Motor neuron (in vitro differentiated cells): ENCODE measurements at places on chromosomes 1 and 21. TPM values are rescaled to one million over a fixed set of nuclear protein-coding genes. Genes with fewer than 3 reads are reported as not detected.

GRCh38 chr1:203229471-203230135 is at the start of gene CHIT1:
CHIT1 (minus strand) TSS chr1:203229673; CDS start chr1:203229636, 37 bp downstream.
- no peak for ATAC-seq

ZDHHC18 gene
- total RNA-seq: 13.8 and 14.2 TPM in 2 replicates

ZBTB8A gene
- total RNA-seq: 14.0 and 16.4 TPM in 2 replicates

DNA sequence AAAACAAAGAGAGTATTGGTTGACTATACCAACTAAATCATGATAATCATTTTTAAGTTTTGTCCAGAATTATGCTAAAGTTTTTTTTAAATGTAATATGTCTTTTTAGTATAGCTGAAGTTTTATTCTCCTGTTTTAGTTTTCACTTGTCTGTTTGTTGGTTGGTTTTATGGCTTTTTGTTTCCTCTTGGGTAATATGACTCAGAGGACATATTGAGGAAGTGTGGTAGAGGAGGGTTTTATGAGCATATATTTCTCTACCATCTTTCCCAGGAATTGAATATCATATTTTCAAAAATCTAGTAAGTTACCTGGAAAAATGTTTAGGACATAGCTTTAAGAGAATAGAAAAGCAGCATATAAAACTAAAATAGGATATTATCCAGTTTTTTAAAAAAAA is 68.6 kb upstream of the MCOLN3 start:
- no peak for ATAC-seq

DNA sequence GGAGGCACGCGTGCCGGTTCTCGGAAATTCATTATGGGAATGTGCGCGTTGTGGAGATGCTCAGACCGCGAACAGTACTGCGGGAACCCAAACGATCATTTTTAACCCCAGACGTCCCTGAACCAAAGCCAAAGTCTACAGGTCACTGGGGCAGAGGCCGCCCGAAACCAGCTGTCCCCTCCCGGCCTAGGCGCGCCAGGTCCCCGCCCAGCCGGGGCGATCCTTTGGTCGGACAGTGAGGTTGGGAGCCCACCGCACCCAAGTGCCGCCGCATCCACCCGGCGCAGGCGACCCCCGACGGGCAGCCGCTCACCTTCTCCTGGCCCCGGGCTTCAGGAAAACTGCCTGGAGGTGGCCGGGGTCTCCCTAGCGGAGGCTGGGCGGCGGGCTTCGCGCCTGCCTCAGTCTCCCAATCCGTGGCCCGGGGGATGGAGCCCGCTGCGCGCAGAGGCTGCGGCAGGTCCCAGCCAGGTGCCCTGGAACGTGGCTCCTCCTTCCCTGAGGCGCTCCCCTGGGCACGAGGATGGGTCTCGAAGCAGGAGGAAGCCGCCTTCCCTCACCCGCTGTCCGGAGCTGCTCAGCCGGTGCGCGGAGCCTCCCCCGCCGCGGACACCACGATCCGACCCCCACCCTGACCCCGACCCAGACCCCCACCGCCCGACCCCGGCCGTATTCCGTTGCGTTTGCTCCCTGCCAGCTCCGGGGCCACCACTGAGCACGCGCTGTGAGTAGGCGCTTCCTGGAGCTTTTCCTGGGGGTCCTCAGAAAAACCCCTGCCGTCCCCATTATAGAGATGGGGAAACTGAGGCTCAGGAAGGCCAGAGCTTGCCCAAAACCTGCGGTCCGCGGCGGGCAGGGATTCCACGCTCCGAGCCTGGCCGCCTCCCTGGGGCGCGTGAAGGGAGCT is 8.1 kb upstream of the SLX9 start:
- peak; percentile 12 for ATAC-seq

TMPRSS3 gene
- 0.16 TPM in 1 of 2 replicates, not detected in the other for total RNA-seq

HEATR1 gene
- total RNA-seq: 50.3 and 52.6 TPM in 2 replicates

- ATAC-seq: no peak
Measured at GRCh38 chr1:26122988-26123973, 11.7 kb downstream of the PDIK1L start.

- ATAC-seq: no peak
Measured at GRCh38 chr21:33367309-33367973, 35.8 kb upstream of the IFNGR2 start.

DNA sequence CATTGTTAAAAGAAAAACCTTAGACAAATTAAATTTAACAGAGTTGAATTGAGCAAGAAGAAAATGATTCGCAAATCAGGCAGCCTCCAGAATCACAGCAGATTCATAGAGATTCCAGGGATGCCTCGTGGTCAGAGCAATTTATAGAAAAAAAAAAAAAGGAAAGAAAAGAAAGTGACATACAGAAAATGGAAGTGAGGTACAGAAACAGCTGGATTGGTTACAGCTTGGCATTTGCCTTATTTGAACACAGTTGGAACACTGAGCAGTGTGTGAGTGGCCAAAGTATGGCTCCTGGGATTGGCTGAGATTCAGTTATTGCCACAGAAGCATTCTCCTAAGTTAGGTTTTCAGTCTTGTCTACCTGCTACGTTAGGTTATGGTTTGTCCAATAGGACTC is 9.1 kb upstream of the C21orf91 start:
- ATAC-seq: no peak

DNA sequence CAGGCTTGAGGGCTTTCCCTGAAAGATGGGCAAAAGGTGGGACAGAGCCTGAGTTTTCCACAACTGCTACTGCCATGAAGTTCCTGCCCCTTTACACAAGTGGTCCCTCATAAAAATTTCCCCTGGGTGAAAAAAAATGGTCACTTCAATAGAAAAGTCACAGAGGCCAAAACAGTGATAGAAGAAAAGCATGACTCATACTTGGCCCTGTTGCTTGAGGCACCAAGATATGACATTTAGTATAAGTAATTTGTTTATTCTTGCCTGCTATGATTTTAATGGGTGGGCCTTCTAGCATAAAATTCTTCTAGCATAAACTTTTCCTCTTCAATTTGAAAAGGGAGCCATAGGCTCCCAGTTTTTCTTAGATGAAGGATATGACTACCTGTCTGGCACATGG is 280.2 kb downstream of the DPYD start:
- no peak for ATAC-seq

GRCh38 chr1:233006108-233006507 is 55.7 kb downstream of the NTPCR start:
- ATAC-seq: no peak

DNA sequence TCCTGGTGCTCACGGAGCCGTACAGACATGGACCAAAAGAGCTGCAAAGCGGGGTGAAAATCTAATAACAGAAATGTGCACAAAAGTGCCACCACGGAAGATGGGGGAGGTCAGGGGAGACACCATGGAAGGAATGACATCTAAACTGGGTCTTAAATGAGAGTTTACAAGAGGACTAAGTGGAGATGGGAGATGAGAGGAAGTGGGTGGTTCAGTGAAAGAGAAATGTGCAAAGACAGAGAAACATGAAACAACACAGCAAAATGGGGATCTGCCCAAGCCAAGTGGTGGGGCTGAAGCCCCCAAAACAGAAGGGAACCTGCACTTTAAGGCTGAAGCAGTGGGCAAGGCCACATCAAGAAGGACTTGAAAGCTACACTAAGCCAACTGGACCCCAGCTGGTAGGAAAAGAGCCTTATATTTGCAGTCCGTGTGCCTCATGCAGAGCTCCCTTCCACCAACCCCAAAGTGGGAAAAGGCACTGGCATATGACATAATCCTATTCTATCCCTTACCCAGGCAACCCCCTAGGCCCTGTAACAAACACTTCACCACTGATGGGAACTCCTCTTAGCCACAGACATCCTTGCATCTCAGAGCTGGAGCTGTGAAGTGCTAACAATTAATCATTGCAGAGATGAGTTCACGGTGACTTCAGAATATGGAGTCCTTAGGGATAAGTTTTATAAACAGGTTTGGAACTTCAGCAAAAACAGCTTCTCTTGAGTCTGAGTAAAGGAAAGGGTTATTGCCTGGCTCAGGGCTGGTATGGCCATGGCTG is 198.6 kb upstream of the EDN2 start:
- no peak for ATAC-seq

GRCh38 chr1:81582467-81582986 is 218.2 kb upstream of the ADGRL2 start:
- ATAC-seq: no peak

DNA sequence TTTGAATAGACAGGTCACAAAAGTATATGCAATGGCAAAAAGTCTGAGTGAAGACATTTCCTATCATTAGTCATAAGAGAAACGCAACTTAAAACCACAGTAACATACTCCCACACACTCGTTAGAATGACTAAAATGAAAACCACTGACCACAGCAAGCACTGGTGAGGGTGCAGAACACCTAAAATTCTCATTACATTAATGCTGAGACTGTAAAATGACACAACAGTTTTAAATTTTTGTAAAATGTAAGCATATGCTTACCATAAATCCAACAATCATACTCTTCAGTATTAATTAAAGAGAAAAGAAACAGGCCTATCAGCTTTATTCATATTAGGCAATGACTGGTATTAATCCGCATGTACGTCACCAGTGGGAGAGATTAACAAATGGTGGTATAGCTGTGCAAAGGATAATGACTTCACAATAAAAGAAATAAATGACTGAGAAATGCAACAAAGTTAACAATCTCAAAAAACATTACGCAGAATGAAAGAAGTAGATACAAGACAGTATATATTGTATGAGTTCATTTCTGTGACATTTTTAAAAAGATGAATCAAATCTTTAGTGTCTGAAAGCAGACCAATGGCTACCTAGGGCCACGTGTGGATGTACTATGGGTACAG is 253.5 kb downstream of the AKT3 start:
- ATAC-seq: no peak

- ATAC-seq: no peak
Measured at GRCh38 chr1:91507328-91507727, 6.7 kb downstream of the CDC7 start.

- no peak for ATAC-seq
Measured at GRCh38 chr1:198261886-198262285, 105.1 kb downstream of the NEK7 start.

DNA sequence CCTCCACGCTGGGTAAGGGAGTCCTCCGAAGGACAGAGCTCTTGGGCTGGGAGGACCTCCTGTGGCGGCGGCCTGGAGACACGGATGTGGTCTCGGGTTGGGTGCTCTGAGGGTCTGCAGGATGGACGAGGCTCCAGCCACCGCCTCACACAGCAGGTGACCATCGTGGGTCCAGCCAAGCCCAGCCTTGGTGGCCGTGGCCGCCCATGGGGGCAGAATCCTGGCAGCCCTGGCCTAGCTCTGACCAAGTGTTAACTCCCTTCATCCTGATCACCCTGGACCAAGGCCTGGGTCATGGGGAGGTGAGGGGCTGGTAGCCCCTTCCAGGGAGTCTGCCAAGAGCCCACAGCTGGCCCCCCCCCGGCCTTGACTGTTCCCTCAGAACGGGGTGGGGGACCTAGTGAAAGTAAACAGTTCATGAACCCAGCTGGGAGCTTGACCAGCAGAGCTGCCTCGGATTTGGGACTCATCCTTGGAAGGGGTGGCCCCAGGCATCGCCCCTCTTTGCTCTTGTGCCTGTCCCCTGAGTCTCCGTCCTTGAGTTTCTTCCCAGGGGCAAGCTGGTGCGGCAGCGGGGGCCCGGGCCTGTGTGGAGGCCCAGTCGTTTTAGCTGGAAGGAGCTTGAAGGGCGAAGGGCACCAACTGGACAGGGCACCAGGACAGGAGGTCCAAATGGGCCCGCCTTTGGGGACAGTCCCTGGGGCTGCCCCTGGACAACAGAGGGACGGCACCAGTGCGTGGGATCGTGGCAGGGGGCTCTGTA is 17.8 kb downstream of the ARHGEF16 start:
- ATAC-seq: no peak

DNA sequence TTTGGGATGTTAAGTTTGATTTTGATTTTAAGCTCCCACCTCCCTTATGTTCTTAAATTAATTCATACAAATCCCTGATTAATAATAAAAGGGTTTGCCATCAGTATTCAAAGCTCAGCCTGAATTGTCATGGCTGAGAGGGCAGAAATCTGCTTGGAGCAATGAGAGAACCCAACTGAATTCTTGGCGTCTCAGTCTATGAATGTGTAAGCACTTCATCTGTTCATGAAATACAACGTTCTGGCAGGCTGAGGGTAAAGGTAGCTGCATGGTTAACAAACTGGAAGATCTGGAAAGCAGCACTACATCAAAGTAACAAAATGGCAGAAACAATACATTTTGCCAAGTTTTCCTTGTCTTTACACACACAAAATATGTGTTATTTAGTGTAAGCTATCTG is 95.3 kb downstream of the ACBD6 start:
- ATAC-seq: no peak

- no peak for ATAC-seq
Measured at GRCh38 chr21:44283948-44284347, 1.7 kb upstream of the AIRE start.

- ATAC-seq: peak; percentile 98
Measured at GRCh38 chr21:31293986-31294385, 50.1 kb downstream of the TIAM1 start.

DNA sequence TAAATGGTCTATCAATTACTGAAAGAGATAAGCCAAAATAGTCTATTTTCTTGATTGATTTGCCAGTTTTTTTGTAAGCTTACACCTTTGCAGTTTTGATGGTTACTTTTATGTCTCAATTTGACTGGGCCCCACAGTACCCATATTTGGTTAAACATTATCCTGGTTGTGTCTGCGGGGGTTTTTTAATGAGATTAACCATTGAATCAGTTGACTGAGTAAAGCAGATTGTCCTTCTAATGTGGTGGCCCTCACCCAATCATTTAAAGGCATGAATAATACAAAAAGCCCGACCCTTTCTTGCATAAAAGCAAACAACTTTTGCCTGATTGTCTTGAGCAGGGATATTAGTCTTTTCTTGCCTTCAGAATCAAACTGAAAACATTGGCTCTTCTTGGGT is 650.0 kb upstream of the RGS18 start:
- no peak for ATAC-seq

DNA sequence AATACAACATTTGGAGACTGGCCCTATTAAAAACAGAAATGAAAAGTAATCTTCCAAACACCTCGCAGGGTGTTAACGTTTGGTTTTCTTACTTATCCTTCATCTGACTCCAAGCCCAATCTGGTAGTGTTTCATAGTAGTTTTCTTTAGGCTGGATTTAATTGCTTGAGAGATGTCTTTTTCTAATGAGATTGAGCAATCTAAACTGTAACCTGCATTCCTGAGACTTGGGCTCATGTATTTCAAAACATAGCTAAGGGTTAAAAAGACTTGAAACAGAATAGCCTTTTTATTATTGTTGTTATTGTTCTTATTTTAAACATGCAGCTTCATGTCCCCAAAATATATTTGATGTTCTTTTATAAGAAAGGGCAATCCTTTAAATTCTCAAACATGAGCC is 278.9 kb downstream of the TGFB2 start:
- ATAC-seq: no peak

DNA sequence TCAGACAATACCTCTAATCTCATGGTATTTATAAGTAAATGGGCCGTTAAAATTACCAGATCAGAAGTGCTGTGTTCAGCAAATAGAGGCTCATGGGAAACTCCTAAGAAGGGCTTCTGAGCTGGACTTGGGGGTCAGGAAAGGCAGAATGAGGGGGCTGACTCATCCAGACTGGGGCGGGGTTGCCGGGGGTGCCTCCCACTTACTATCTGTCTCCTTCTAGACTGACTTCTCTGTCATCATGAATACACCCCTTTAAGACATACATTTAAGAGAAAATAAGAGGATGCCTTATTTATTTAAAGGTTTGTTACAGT is 96.0 kb upstream of the ERRFI1 start:
- no peak for ATAC-seq

TMEM82 gene
- total RNA-seq: not detected in 2 replicates
